ENCODE measurements at places on chromosomes 7 and 10.

GRCh38 chr10:130191380-130191779, 55.2 kb downstream of the GLRX3 start:
- no peak for DNase-seq

DNA sequence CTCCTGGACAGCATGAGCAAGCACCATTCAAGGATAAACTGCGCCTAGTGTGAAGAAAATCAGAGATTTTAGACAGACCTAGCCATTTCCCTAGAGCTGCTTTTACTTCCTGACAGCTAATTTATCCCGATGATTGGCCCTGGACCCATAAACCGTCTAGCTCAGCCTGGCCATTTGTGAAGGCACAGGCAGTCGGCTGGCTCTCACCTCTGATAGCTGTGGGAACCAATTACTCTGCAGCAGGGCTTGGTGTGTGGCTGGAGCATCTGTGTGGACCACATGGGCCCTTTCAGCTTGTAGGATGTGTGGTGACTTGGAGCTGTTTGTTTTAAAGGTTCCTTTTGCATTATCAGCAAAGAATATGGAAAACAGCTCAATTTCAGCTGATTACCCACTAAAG, 111.1 kb upstream of the NPY start:
- DNase-seq: no peak

- peak; percentile 46 for DNase-seq
These were observed 638 bp downstream of the IQCE start for GRCh38 chr7:2559283-2559950.

DNA sequence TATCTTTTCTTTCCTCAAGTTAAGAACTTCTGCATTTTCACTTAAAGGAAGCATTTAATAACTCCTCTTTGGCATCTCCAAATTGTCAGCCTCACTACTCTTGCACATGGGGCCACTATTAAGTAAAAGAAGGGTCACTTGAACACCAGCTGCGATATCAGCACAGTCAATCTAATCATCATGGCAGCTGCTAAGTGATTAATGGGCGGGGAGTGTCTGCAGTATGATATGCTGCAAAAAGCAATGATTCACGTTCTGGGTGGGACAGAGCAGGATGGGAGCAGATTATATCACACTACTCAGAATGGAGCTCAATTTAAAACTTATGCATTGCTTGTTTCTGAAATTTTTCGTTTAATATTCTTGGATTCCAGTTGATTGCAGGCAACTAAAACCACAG, 447.4 kb upstream of the PFKP start:
- DNase-seq: no peak

DNA sequence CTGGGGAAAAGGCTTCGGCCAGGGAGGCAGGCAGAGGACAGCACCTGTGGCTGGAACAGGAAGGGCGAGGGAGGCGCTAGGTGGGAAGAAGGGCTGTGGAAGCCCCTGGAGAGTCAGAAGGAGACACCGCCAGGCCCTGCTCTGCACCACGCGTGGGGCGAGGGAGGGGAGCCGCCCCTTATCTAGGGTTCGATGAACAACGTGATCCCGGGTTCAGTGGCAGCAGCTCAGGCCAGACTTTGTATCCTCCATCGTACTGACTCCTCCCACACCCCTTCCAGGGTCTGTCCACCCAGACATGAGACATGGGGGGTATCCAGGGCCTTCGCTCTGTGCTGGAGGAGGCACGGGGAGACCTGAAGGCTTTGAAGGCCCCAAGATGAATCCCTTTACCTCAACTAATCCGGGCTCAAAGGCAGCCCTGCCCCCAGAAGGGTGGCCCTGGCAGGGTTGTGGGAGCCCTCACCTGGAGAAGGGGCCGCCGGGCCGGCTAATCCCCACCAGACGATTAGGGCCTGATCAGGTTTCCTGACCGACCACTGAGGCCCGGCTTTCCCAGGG, 110.8 kb downstream of the PDGFA start:
- DNase-seq: no peak

DNA sequence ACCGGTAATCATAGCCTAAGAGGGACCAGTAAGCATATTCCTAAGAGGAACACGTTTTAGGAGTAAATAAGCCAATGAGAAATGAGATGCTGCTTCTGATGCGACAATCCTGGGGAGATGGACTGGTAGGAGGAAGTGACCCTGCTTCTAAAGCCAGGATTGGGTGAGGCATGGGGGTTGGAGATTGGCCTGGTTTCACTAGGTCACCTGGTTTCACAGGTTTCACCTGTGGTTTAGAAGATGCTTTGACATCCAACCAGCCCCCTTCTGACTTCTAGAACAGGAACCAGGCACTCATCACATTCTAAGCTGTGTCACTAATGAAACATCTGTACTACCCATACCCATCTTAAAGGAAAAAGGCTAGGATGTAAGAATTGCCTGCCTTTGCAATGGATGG, 53.0 kb upstream of the BAMBI start:
- no peak for DNase-seq

DNA sequence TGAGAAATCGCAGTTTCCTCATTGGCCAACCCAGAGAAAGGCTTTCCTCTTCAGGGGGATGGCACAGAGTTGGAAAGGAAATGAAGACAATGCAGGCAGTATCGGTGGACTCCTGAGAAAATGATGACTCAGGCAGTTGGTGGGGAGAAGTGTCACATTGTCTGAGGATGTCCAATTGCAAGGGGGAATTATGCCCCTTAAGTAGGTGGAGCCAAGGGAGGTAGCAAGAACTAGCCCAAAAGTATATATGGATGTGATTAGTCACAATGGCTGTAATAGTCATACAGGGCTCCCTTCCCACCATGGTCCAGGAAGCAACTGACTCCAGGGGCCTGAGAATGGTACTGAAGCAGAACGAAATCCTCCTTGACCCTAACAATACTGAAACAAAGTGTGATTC, 58.3 kb upstream of the EGFR start:
- no peak for DNase-seq

- DNase-seq: no peak
These were observed 31.6 kb upstream of the TMEM72 start for GRCh38 chr10:44879531-44879899.

GRCh38 chr7:126727930-126728391, 524.8 kb downstream of the GRM8 start:
- no peak for DNase-seq

DNA sequence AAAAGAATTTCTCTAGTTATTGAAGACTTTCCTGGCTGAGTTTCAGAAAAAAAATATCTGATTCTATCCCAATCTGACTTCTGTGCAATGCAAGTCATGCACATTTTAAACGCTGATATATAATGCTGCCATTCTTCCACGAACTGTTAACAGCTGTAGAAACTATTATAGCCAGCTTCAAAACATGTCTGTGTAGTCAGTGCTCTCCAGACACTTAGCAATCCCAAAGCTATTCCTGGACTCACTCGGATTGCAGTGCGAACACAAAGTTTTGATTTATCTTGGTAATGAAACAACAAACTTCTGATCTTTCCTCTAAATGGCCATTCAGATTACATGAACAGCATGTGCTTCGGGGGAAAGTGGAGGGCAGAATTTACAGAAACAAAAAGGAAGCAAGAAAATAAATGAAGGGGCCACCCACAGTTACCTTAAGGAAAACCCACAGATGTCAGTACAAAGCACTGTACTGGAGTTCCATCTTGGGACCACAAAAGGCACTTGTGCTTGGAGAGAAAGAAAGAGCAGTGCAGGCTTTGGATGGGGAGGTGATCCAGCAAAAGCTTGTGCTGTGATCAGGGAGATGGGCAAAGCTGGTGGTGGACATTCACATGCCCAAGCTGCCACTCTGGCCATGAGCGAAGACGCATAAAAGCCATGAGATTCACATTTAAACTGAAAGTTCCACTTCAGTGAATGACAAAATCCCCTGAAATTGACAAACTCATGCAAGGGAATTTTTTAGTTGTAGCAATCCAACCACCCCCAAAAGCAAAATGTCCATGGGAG, 32.1 kb upstream of the ADO start:
- DNase-seq: no peak

GRCh38 chr10:103855424-103855823, at the start of gene SH3PXD2A:
TSS of gene SH3PXD2A (minus strand) at chr10:103855576. CDS start at chr10:103855266, 310 bp downstream.
- DNase-seq: no peak

- DNase-seq: no peak
These were observed 28.2 kb downstream of the IL15RA start for GRCh38 chr10:5949009-5949759.

GRCh38 chr7:919924-920341, 34.5 kb downstream of the ADAP1 start:
- DNase-seq: no peak

DNA sequence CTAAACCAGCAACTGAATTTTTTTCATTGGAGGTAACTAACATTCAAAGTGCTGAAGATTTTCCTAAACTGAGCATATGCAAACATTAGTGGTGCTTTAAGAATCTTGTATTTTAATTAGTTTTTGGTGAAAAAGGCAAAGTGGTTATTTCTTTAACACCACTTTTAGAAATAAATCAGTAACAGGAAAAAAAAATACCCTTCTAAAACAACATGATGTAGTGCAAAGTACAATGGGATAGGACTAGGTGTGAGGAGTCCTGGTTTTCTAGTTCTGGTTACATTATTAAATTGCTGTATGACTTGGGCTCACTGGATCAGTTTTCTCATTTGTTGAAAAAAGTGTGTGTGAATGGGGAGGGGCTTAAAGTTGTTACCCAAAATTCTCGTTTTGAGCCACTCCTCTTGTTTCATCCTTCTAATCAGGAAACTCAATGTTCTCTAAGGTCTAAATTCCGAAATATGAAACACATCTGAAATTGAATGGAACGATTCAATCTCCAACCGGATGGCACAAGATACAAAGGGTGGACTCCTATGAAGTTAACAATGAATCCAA, 1.8 kb downstream of the WASL start:
- DNase-seq: no peak

- no peak for DNase-seq
These were observed 473.4 kb downstream of the DNAJB6 start for GRCh38 chr7:157809863-157810851.

GRCh38 chr7:114851406-114852061, 70.4 kb upstream of the MDFIC start:
- no peak for DNase-seq

DNA sequence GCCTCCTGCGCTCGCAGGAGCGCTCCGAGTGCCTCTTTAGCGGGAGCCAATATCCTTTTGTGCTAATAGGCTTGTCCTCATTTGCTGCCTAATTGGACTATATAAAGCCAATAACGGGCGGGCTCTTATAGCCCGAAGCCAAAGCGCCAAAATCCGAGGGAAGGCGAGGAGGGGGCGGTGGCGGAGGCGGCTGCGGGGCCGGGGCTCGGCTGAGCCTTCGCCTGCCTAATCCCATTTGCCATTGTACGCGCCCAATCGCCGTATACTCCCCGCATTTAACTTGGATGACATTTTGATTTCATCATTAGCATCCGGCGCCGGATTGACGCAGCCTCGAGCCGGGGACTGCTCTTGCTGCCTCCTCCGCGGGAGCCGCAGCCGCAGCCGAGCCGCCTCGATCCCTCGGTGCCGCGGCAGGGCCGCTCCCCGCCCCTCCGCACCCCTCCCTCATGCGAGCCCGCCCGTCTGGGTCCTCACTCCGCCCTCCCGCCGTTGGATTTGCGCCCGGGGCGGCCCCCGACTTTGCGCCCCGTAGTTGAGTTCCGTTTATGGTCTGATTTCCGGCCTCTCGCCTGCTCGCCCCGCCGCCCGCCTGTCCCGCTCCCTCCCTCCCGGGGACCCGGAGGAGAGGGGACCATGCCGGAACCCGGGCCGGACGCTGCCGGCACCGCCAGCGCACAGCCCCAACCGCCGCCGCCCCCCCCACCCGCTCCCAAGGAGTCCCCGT, at the start of gene HMX3:
TSS of gene HMX3 (plus strand) at position 556 of the 727 bp plus-strand sequence. CDS start at position 637, 81 bp downstream.
- DNase-seq: peak; percentile 57

DNA sequence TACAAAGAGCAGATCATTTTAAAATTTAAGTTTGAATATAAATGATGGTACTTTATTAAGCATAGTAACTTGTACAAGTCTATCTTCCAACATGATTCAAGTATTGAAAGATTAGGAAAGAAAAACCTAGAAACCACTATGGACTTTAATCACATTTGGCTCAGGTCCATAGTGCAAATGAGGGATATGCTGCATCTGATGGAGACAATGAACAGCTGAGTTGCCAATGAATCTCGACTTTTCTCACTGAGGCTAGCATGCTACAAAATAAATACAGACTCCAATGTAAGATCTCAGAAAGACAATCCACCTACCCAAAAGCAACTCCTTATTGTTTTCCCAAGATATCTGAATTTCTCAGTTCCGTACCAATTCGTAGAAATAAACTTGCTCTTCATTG, 89.8 kb downstream of the SEMA3A start:
- no peak for DNase-seq

DNA sequence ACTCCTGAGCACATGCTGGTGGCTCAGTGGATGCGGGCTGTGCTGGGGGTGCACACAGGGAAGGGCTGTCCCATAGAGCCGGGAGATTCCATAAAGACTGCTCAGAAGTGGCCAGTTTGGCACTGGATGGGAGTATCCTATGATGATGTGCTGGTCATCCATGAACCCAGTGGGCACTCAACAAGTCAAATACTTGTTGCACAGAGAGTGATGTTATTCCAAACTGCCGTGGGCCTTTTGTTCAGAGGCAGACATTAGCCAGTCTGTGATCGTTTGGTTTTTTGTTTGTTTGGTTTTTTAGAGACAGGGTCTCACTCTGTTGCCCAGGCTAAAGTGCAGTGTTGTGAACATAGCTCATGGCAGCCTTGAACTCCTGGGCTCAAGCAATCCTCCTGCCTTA, 30.9 kb upstream of the SAMD8 start:
- no peak for DNase-seq

GRCh38 chr7:77370606-77371005, 45.5 kb downstream of the GSAP start:
- DNase-seq: no peak

DNA sequence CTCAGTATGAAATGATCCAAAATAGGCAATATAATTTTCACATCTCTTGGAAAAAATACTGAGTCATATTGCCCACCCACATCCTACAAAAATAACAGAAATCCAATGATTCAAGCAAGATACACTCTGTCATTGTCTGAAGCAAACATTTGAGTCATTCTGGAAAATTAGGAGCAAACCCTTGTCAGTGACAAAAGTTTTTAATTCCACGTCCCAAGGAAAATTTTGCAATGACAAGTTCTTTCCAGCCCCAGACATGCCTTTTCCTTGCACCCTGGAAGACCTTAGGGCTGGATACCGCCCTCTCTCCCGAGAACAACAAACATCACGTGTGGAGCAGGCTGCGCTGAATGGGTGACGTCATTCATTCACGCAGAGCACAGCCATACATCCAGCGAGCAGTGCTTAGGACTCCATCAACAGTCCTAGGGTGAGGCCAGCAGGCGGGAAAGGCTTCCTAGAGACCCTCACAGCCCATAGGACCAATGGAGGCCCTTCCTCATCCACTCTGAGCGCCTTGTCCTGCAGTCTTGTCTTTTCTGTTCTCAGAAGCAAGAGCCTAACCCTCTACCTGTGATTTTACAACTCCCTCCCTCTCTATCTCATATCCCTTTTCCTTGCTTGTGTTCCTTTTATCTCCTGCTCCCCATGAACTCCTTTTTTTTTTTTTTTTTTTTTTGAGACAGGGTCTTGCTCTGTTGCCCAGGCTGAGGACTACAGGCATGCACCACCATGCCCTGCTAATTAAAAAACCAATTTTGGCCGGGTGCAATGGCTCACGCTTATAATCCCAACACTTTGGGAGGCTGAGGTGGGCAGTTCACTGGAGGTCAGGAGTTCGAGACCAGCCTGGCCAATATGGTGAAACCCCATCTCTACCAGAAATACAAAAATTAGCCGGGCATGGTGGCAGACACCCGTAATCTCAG, 23.5 kb upstream of the KDM7A start:
- DNase-seq: no peak

- no peak for DNase-seq
These were observed 8.0 kb upstream of the CHST15 start for GRCh38 chr10:124101351-124101750.
